ENCODE measurements at places on chromosomes 1 and 21. TPM values are rescaled to one million over a fixed set of nuclear protein-coding genes. Genes with fewer than 3 reads are reported as not detected.

The ADORA3 gene
- total RNA-seq: not detected

The FMO5 gene
- 0.29 TPM for total RNA-seq

DNA sequence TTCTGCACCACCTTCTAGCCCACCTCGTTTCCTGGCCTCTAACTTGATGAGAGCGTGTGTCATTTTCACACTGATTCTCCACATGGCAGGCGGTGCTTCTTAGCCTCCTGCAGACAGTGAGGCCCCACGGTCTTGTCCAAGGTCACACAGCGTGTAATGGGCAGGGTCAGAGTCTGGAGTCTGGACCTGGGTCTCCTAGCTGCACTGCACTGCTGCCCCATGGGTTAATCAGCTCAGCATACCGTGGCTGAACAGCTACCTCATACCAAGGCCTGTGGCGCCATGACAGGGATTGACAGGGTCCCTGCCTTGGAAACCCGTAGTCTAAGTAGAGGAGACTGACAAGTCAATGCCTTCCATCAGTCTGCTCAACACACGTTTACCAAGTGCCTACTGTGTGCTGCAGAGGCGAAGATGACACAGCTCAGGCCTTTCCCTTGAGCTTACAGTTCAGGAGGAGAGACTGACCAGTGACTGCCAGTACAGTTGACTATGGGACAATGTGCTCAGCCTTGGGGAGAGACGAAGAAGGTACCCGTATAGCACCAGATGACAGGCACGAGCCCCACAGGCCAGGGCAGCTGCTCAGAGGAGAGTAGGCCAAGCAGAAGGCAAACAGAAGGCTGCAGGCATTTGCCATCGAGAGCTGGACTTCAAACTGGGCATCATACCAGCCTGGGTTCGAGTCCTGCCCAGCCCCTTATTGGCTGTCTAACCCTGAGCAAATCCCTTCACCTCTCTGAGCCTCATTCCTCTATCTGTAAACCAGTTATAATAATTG, 5.5 kb downstream of the PCSK9 start:
- DNase-seq: no peak

GRCh38 chr1:12370333-12370975, 140.6 kb downstream of the VPS13D start:
- DNase-seq: no peak

The CD1D gene
- 0.72 TPM for total RNA-seq

- no peak for DNase-seq
These were observed 354.1 kb downstream of the SMYD3 start for GRCh38 chr1:246152986-246153431.

The GNG4 gene
- 0.43 TPM for total RNA-seq

GRCh38 chr1:19488136-19488535, 2.8 kb upstream of the CAPZB start:
- no peak for DNase-seq

The TTLL10 gene
- total RNA-seq: not detected

DNA sequence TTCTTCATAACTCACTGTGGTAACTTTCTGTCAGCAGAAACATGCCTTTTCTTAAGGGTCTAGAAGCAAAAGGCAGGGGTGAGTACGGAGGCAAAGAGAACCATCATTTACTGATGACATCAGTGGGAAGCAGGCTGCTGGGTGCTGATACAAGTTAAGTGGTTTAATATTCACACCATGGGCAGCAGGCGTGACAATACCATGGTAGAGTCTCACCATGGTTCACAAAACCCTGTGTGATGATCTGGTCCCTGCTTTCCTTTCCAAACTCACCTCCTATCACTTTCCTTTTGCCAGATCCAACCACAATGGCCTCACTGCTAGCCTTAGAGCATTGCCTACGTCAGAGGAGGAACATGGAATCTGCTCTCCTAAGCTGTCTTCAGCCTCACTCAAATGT, 8.7 kb downstream of the MAB21L3 start:
- DNase-seq: peak; percentile 94

GRCh38 chr1:64090436-64090835, 113.0 kb upstream of the UBE2U start:
- DNase-seq: no peak

- DNase-seq: no peak
These were observed at the start of gene CYP2J2 for GRCh38 chr1:59926381-59927123. TSS of gene CYP2J2 (minus strand) at chr1:59926773. CDS start at chr1:59926746, 27 bp downstream.

- DNase-seq: peak; percentile 96
These were observed 114.4 kb upstream of the GADD45A start for GRCh38 chr1:67570486-67571143.

DNA sequence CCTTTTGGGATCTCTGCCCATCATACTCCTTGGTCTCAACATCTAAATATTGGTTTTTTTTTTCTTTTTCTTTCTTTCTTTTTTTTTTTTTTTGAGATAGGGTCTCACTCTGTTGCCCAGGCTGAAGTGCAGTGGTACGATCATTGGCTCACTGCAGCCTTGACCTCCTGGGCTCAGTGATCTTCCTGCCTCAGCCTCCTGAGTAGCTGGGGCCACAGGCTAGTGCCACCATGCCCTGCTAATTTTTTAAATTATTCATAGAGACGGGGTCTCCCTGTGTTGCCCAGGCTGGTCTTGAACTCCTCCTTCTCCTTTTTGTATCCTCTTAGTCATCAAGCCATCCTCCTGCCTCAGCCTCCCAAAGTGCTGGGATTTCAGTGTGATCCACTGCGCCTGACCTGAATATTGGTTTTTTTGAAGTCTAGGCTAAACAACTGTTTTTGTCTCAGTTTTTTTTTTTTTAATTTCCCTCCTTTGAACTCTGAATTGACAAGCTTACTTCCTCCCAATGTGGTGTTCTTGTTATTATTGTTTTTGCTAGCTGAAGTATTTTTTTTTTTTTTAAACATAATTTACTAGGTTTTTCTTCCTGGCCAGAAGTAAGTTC, 30.9 kb downstream of the MAPKAPK2 start:
- DNase-seq: no peak

The PLD5 gene
- 3.7 TPM for total RNA-seq

DNA sequence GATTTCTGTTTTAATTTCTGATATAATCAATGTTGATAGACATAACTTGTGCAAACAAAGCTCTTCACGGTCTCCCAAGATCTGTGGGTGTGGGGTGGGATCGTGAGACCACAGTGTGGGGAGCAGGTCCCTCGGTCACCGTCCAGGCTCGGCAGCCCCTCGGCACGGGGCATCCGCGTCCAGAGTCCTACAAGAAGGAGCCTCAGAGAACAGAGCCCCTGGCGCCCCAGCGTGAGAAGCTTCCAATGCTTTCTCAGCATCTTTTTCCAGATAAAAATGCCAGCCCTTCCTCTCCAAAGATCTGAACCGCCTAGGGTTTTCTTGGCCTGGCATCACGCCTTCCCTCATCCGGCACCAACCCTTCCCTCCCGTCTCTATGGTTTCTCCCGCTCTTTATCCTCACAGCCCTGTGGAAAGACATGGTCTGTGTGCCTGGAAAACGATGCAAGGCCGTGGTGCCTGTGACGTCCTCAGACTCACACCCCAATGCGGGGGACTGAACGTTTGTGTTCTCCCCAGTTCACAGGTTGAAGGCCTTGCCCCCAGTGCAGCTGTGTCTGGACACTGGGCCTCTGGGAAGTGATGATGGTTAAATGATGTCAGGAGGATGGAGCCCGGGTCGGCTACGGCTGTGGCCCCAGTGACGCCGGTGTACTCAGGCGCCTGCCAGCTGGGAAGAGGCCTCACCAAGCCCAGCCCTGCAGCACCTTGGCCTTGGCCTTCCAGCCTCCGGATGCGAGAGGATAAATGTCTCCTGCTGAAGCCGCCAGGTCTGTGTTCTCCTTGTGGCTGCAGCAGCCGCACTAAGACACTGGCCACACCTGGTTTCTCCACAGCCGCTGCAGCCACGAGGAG, 45.9 kb upstream of the COL6A2 start:
- DNase-seq: no peak

DNA sequence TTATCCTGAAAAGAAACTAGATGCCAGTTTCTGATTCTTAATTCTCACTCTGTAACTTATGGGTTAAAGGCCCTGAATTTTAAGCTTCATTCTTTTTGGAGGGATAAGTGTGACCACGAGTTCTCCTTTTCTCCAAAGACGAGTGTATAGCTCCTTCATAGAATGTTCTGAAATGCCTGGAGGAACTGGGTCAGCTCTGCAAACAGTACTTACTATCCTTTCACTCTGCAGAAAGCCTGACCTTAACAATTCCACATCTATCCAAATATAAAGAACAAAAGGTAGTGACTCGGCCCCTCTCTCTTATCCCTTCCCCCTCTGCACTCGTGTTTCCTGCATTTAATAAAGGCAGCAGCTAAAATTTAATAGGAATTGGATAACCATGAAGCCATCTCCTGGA, 150.5 kb downstream of the LYPLAL1 start:
- no peak for DNase-seq

DNA sequence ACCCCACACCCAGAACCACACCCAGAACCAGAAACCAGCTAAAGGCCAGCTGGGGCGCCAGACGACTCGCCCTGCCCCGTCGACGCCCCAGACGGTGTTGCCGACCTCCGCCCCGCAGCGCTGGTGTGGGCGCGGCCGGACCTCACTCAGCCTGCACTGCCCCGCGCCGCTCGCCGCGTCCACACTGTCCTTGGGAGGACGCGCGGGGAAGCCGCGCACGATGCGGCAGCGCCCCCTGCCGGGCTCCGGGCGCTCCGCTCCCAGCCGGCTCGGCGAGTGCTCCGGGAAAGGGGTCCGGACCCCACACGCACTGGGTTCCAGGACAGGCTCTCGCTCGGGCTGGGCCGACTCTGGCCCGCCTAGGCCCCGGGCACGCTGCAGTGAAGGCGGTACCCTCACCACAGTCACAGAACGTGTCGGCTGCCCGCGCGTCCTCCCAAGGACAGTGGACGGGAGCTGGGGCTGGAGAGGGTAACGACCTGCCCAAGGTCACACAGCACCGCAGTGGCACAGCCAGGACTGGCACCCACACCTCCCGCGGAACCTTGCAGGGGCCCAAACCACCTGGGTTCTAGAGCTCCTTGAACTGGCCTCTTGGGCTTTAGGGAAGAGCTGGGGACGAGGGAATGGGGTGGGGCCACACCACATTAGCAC, 90.2 kb downstream of the DMRTA2 start:
- no peak for DNase-seq

GRCh38 chr1:153506386-153506785, 29.4 kb downstream of the S100A6 start:
- DNase-seq: no peak

- no peak for DNase-seq
These were observed 145.9 kb upstream of the ATP1B1 start for GRCh38 chr1:168960595-168960994.

DNA sequence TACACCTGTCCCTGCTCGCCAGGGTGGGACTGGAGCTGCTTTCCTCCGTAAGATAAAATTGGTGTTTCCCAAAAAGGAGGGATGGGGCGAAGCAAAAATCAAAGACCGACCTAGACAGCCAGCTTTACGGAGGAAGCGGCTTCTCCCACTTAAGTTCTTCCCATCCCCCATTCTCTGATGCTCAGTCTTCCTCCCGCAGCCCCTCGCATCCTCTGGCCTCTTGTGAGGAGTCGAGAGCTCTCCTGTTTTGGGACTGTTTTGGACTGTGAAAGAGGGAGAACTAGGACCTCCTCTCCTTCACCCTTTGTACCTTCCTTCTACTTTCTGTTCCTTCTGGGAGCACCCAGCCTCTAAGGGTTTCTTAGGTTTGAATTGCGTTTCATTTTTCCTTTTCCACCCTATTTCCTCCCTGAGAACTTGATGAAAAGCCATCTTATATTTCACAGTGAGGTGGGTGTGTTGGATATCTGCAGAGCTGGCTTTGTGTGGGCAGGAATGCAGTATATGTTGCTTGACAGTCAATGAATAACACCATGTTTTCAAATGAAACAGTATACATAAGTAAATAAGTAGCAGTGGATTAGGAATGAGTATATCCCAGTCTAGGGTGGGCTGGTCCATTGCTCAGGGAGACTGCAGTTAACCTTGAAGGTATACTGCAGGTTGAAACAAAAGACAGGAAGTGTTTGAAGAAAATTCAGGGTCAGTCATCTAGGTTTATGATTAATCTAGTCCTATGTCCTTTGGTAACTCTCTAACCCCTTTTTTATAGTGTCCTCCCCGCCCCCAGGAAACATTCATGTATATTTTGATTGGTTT, 848 bp downstream of the CTTNBP2NL start:
- DNase-seq: no peak

GRCh38 chr1:226627924-226628611, 79.5 kb downstream of the STUM start:
- DNase-seq: no peak

DNA sequence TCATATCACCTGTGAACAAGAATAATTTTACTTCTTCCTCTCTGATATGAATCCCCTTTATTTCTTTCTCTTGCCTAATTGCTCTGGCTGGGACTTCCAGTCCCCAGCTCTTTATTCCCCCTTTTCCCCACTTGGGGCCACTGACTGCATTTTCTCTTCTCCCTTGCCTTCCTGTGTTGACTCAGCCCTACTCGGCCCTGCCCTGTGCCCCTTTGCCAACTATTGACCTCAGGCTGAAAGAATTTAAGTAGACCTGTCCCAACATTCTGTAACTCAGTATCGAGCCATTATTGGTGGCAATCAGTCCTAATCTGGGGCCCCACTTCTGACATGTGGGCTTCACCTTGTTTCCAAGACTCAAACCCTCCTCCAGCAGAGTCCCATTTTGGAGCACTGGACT, 60.6 kb upstream of the STUM start:
- DNase-seq: peak; percentile 9

The SFN gene
- 213 TPM for total RNA-seq

The RGS16 gene
- total RNA-seq: 0.81 TPM

The SPATA46 gene
- total RNA-seq: not detected

DNA sequence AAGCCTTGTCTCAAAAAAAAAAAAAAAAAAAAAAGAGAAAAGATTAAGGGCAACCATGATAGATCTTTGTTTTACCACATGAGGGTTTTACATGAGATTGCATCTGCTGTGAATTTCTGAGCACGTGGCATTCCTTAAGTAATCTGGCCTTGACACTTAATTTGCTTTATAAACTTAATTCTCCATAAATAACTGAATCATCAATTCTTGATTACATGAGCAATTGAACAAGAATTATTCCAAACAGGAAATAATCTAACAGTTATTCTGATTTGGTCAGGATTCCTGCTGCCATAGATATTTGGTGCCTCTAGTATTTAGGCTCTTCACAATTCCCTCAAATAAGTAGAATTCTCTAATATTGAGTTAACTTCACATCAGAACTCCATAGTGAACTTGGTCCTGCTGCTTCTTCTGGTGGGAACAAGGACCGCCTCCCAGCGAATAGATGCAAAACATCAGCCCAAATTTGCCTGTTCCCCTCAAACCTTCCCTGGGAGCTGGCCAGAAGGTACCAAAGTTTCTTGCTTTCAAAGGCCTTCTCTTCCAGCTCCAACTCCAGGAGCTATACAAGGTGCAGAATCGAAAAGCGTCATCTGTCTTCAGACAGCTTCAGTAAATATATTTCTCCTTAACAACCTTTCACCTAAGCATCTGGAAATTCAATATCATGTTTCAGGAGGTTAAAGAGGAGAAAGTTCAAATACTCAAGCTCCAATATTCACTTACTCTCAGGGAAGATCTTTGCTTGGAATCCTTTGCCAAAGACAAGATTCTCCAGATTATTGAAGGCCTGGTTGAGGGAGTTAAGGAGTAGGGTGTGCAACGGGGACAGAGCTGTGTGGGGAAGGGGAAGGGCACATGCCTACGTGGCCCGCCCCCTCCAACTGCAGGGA, 1.0 kb downstream of the KRTCAP2 start:
- no peak for DNase-seq

All from epithelial cell of proximal tubule (primary cell).